ENCODE measurements at places on chromosomes 12 and 14.

DNA sequence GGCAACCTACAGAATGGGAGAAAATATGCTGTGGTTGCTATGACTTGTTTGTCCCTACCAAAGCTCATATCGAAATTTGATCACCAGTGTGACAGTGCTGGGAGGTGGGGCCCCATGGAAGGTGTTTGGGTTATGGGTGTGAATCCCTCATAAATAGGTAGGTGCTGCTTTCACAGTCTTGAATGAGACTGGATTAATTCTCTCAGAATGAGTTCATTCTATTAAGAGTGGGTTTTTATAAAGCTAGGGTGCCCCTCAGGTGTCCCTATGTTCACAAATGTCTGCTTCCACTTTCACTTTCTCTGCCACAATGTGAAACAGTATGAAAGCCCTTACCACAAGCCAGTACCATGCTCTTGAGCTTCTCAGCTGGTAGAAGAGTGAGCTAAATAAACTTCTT lies 133.5 kb downstream of the CPNE8 start:
- peak; percentile 6 for DNase-seq

- no peak for DNase-seq
Observed at GRCh38 chr14:24327303-24327702, 7.6 kb downstream of the ADCY4 start.

- no peak for DNase-seq
Observed at GRCh38 chr12:97046901-97047300, 139.8 kb downstream of the NEDD1 start.

DNA sequence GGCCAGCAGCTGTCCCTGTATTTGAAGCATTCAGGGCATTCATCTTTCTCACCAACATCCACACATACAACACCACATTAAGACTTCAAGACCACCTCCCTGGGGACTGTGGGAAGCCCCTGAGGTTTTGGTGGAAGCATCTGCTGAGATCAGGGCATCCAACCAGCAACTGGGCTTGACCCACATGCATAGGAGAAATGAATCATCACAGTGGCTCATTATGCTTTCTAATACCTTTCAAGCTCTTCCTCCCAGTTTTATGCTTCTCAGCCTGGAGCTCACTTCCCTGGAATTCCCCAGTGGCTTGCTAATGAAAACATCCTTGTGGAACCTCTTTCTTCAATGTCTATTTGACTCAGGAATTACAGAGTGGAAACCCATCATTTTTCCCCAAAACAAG lies 21.4 kb upstream of the CMKLR1 start:
- no peak for DNase-seq

- DNase-seq: no peak
Observed at GRCh38 chr14:22233377-22233776, 355.6 kb downstream of the DAD1 start.

DNA sequence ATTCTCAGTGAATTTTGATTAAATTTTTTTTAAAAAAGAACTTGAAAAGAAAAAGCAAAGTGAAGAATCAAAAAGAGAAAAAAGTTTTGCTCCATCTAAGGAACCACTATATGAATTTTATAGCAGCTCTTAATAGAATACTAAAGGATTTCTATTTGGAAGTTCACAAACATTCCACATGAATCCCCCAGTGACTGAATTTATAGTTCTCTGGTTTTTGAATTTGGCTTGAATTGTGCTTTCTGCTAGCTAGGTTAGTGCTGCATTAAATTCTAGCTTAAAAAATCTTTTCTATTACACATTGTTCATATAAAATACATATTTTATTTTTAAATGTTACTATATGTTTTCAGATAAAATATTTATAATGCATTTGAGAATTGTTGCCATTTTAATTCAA lies 675.4 kb downstream of the RERGL start:
- DNase-seq: no peak

DNA sequence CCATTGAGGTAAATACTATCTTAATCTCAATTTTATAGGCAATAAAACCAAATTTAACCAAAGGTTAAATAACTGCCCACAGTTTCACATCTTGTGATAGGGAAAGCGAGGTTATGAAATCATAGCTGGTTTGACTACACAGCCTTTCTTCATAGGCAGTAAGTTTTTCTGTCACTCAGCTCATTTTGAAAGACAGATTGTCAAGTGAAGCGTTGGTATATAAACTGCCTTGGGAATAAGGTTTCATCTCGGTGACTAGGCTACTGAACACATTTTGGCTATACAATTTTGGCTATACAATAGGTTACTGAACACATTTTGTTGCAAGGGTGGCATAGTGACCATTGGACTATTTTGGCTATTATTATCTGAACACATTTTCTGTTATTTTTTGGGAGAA lies 793.7 kb downstream of the TRHDE start:
- no peak for DNase-seq

DNA sequence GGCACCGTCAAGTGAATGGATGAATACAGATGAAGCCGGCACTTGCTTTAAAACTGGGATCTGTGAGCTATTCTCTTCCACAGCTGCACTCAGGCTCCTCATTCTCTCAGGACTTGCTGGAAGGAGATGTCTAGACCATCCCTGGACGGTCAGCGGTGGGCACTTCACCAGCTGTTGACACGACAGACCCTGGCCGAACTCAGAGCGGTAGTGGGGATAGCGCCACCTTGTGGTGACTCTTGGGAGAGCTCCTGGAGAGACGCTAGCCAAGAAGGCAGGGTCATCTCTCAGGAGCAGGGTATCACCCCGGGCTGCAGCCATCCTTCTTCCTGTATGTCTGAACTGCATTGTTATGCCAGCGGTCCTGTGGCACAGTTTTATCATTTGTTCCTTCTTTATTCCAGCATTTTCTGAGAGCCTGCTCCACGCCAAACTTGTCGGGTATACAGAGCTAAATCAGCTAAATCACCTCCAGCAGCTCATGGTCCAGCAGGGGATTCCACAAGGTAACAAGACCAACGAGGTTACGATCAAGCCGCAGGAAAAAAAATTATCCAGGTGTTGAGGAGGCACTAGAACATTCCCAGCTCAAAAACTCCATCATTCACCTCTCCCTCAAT lies 10.0 kb downstream of the WNT1 start:
- peak; percentile 59 for DNase-seq

DNA sequence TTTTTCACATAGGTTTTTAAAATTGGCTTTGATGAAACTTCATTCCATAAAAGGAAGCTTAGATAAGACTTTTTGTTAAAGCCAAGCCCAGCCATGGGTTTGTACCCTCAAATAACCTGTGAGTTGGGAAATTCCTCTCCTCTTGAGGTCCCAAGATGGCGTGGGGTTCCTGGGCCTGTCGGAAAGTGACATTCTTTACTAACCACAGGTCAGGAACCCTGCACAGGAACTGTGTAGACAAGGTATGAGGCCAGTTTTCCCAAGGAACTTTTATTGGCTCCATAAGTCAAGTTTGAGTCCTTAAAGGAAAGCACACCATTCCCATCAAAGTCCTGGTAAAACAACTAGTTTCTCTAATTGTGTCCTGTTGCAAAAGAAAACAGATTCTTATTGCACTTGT lies 65.0 kb upstream of the AMN start:
- DNase-seq: peak; percentile 26
